ENCODE measurements at places on chromosomes 13 and 19.

- H3K27ac ChIP-seq, result no peak overlapping the region
- no peak for DNase-seq
- no peak overlapping the region for H3K4me3 ChIP-seq
- H3K4me1 ChIP-seq, result peaks cover 5% of the 10 kb centered on the region
These were observed 7.5 kb upstream of the BAX start for GRCh38 chr19:48947258-48947542.

GRCh38 chr13:105031306-105031705 lies 1504.2 kb downstream of the EFNB2 start:
- H3K4me3 ChIP-seq, result no peak overlapping the region
- no peaks in the 10 kb centered on the region for H3K27me3 ChIP-seq
- no peak overlapping the region for H3K27ac ChIP-seq
- DNase-seq, result no peak

DNA sequence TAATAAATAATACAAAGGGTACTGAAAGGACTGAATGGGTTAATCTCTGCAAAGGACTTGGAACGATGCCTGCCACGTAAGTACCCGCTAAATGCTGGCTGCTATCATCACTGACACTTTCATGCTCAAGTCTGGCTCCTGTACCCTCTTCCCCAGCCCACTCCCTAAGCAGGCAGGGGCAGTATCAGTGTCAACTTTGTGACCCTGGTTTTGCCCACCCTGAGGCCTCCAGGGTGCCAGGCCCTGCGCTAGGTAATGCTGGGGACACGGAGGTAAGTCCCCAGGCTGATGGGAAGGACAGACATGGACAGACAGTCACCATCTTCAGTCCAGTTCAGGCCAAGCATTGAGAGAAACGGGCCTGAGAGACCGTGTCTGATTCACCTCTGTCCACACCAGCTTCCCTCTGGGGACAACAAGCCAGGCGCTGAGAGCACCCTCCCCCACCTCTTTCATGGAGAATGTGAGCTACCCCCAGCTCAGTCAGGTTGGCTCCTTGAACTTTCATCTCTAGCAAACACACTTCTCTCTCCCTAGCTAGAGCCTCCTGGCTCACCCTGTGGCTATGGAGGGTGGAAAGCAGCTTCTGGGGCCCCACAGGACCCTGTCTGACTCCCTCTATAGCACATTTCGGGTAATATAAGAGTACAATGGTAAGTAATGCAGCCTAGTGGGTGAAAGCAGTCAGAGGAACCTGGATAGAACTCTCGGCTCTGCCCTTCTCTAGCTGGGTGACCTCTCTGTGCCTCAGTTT lies 800 bp downstream of the ETFB start:
- peaks cover 9% of the 10 kb centered on the region for H3K27me3 ChIP-seq
- DNase-seq, result no peak
- peak overlapping the region; percentile 96 for H3K27ac ChIP-seq
- no peaks in the 10 kb centered on the region for H3K36me3 ChIP-seq

DNA sequence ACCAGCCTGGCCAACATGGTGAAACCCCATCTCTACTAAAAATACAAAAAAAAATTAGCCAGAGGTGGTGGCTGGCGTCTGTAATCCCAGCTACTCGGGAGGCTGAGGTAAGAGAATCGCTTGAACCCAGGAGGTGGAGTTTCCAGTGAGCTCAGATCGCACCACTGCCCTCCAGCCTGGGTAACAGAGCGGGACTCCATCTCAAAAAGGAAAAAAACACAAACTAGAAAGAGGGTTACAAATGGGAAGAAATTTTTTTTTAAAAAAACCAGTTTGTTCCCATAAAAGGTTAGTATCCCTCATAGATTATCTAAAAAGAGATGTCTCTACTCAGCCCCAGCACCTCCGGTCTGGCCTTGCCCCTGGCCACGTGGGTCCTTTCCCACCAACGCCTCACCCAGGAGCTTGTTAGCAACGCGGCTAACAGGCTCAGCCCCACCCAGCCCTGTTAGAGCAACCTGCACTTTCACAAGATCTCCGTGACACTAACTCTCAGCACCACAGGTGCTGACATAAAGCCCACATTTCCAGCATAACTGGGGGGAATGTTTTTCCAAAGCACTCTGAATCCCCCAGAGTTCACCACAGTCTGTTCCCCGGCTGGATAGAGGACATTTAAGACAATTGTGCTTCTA lies 4.3 kb downstream of the DMKN start:
- H3K27me3 ChIP-seq, result peaks cover 13% of the 10 kb centered on the region
- H3K4me3 ChIP-seq, result no peak overlapping the region
- no peaks in the 10 kb centered on the region for H3K4me1 ChIP-seq
- no peaks in the 10 kb centered on the region for H3K36me3 ChIP-seq

DNA sequence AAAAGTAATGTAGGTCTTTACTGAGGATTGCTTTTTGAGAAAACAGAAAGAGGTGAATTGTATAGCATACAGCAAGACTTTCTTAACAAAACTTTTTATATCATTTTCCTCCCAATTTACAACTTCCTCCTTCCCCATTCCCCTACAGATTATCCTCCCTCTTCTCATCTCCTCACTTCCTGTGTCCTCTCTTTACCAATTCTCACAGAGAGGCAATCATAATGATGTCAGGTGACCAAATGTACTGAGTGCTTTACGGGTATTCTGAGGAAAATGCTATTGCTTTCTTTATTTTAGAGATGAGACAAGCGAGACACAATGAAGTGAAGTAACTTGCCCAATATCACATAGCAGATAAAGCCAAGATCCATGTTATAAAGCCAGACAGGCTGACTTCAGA lies 1.7 kb upstream of the MTMR6 start:
- peaks cover 23% of the 10 kb centered on the region for H3K27me3 ChIP-seq
- H3K4me3 ChIP-seq, result peak overlapping the region; percentile 16
- peaks cover 41% of the 10 kb centered on the region for H3K4me1 ChIP-seq

DNA sequence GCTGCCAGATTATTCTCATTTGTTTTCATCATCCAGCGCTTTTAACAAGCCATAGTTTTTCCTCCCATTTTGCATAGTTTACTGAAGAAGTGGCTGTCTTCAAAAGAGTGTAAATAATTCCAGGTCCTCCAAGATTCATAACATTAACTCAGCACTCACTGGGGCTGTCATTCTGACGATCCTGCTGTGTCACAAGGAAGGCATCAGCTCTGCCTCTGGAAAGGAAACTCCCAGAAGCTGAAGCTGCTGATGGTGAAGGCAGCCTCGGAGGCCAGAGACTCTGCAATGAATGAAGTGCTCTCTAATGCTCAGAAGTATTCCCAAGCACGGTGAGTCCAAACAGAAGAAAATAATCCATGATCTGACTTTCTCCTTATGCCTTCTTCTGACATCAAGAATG lies 60.0 kb downstream of the FLT1 start:
- DNase-seq, result no peak
- H3K27ac ChIP-seq, result no peak overlapping the region
- peaks cover 29% of the 10 kb centered on the region for H3K4me1 ChIP-seq
- H3K4me3 ChIP-seq, result no peak overlapping the region
- H3K27me3 ChIP-seq, result peaks cover 2% of the 10 kb centered on the region
- no peaks in the 10 kb centered on the region for H3K36me3 ChIP-seq

GRCh38 chr19:3056417-3057088 lies 5.7 kb downstream of the TLE5 start:
- no peak for DNase-seq
- H3K27me3 ChIP-seq, result peaks cover 14% of the 10 kb centered on the region
- H3K36me3 ChIP-seq, result peaks cover 4% of the 10 kb centered on the region
- no peak overlapping the region for H3K27ac ChIP-seq

- DNase-seq, result no peak
- no peak overlapping the region for H3K27ac ChIP-seq
- no peaks in the 10 kb centered on the region for H3K4me1 ChIP-seq
- no peaks in the 10 kb centered on the region for H3K27me3 ChIP-seq
These were observed 15.5 kb downstream of the CEACAM1 start for GRCh38 chr19:42512743-42513304.

GRCh38 chr13:30312904-30313303 lies 5.6 kb upstream of the KATNAL1 start:
- no peak overlapping the region for H3K27ac ChIP-seq
- no peak for DNase-seq
- H3K4me3 ChIP-seq, result no peak overlapping the region

DNA sequence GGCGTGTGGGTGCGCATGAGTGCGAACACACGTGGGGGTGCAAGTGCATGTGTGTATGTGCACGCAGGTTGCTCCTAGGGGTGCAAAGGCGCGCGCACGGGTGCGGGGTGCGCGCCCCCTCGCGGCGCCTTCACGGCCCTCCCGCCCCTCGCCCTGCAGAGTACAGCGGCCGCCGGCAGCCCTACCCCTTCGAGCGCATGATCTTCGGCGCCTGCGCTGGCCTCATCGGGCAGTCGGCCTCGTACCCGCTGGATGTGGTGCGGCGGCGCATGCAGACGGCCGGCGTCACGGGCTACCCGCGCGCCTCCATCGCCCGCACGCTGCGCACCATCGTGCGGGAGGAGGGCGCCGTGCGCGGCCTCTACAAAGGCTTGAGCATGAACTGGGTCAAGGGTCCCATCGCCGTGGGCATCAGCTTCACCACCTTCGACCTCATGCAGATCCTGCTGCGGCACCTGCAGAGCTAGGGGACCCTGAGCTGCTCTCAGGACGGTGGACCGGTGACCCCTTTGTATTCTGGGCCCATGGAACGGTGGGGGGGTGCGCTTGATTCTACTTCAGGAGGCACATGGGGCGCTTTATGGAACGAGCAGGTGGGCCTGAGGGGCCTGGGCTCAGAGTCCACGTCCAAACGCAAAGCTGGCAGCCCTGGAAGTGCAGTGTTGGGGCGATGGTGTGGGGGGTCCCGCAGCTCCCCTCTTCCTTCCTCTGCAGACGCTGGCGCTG lies 27.7 kb downstream of the TMEM161A start:
- H3K4me3 ChIP-seq, result peak overlapping the region; percentile 52
- H3K27ac ChIP-seq, result no peak overlapping the region
- H3K27me3 ChIP-seq, result peaks cover 11% of the 10 kb centered on the region
- DNase-seq, result peak; percentile 83
- H3K36me3 ChIP-seq, result no peaks in the 10 kb centered on the region
- H3K4me1 ChIP-seq, result peaks cover 16% of the 10 kb centered on the region

- H3K4me3 ChIP-seq, result no peak overlapping the region
- DNase-seq, result no peak
- no peak overlapping the region for H3K27ac ChIP-seq
- H3K4me1 ChIP-seq, result no peaks in the 10 kb centered on the region
- H3K36me3 ChIP-seq, result no peaks in the 10 kb centered on the region
These were observed 53.2 kb upstream of the RFC3 start for GRCh38 chr13:33764716-33765115.

- H3K27me3 ChIP-seq, result peaks cover 6% of the 10 kb centered on the region
- DNase-seq, result no peak
- H3K4me3 ChIP-seq, result peak overlapping the region; percentile 30
- no peak overlapping the region for H3K27ac ChIP-seq
- H3K4me1 ChIP-seq, result peaks cover 12% of the 10 kb centered on the region
These were observed 358 bp downstream of the C19orf33 start for GRCh38 chr19:38304352-38304865.

- no peak overlapping the region for H3K27ac ChIP-seq
- H3K27me3 ChIP-seq, result peaks cover 5% of the 10 kb centered on the region
- H3K36me3 ChIP-seq, result peaks cover 15% of the 10 kb centered on the region
- no peaks in the 10 kb centered on the region for H3K4me1 ChIP-seq
- no peak overlapping the region for H3K4me3 ChIP-seq
These were observed 16.5 kb downstream of the MIER2 start for GRCh38 chr19:328025-328505.

DNA sequence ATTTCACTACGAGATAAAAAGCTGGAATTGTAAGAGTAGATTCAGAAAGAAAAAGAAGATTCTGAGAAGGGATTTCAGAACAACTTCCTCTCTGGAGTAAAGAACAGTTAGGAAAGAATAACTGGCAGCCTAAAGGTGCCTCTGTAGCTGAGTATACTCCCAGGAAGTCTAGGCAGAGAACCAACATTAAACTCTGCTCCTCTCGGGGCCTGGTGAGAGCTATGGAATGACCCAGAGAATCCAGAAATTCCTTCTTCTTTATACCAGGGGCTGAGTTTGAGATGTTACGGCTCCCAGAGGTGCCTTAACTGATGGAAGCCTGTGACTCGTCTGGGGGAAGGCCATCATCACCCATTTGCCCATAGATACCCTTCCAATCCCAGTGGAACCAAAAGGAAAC lies 39.1 kb downstream of the FAM216B start:
- H3K4me1 ChIP-seq, result no peaks in the 10 kb centered on the region
- DNase-seq, result no peak
- no peak overlapping the region for H3K4me3 ChIP-seq
- peaks cover 13% of the 10 kb centered on the region for H3K36me3 ChIP-seq
- H3K27ac ChIP-seq, result no peak overlapping the region

DNA sequence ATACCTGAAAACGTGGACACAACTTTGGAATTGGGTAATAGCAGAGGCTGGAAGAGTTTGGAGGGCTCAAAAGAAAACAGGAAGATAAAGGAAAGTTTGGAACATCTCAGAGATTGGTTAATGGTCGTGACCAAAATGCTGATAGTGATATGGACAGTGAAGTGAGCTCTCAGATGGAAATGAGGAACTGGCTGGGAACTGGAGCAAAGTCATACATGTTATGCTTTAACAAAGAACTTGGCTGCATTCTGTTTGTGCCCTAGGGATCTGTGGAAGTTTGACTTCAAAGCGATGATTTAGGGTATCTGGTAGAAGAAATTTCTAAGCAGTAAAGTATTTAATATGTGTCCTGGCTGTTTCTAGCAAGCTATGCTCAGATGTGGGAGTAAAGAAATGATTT lies 136.2 kb downstream of the DNAJC3 start:
- H3K4me3 ChIP-seq, result no peak overlapping the region
- H3K27me3 ChIP-seq, result peaks cover 2% of the 10 kb centered on the region
- H3K36me3 ChIP-seq, result peaks cover 5% of the 10 kb centered on the region
- no peak overlapping the region for H3K27ac ChIP-seq
- DNase-seq, result no peak

GRCh38 chr13:112785483-112785856 lies 95.6 kb downstream of the ATP11A start:
- peaks cover 20% of the 10 kb centered on the region for H3K4me1 ChIP-seq
- no peak overlapping the region for H3K4me3 ChIP-seq
- H3K27ac ChIP-seq, result no peak overlapping the region
- peaks cover 2% of the 10 kb centered on the region for H3K27me3 ChIP-seq
- H3K36me3 ChIP-seq, result peaks cover 4% of the 10 kb centered on the region
- DNase-seq, result no peak

GRCh38 chr19:10138879-10139795 lies 19.4 kb upstream of the EIF3G start:
- DNase-seq, result peak; percentile 40
- H3K27me3 ChIP-seq, result peaks cover 11% of the 10 kb centered on the region
- no peaks in the 10 kb centered on the region for H3K36me3 ChIP-seq
- no peak overlapping the region for H3K4me3 ChIP-seq
- H3K4me1 ChIP-seq, result peaks cover 1% of the 10 kb centered on the region
- peak overlapping the region; percentile 82 for H3K27ac ChIP-seq

GRCh38 chr19:50750010-50750409 lies 20.3 kb upstream of the GPR32 start:
- no peak overlapping the region for H3K4me3 ChIP-seq
- peaks cover 3% of the 10 kb centered on the region for H3K4me1 ChIP-seq
- no peak overlapping the region for H3K27ac ChIP-seq
- no peaks in the 10 kb centered on the region for H3K36me3 ChIP-seq
- H3K27me3 ChIP-seq, result peaks cover 5% of the 10 kb centered on the region

GRCh38 chr19:44304659-44305193 lies at the start of gene ZNF235:
TSS of gene ZNF235 (minus strand) at chr19:44305025. CDS start at chr19:44303404, 1,621 bp downstream.
- H3K27me3 ChIP-seq, result peaks cover 2% of the 10 kb centered on the region
- peak within 1 kb of the TSS; percentile 85 for H3K27ac ChIP-seq
- peaks cover 13% of the 10 kb centered on the region for H3K36me3 ChIP-seq
- peaks cover 2% of the 10 kb centered on the region for H3K4me1 ChIP-seq
- peak within 1 kb of the TSS; percentile 98 for H3K4me3 ChIP-seq

All from glutamatergic neuron (in vitro differentiated cells).